HFFc6 (cell line): ENCODE measurements at places on chromosomes 3 and 15.
A peak's percentile ranks its signal among the peaks of the same experiment; 100 is the strongest.

DNA sequence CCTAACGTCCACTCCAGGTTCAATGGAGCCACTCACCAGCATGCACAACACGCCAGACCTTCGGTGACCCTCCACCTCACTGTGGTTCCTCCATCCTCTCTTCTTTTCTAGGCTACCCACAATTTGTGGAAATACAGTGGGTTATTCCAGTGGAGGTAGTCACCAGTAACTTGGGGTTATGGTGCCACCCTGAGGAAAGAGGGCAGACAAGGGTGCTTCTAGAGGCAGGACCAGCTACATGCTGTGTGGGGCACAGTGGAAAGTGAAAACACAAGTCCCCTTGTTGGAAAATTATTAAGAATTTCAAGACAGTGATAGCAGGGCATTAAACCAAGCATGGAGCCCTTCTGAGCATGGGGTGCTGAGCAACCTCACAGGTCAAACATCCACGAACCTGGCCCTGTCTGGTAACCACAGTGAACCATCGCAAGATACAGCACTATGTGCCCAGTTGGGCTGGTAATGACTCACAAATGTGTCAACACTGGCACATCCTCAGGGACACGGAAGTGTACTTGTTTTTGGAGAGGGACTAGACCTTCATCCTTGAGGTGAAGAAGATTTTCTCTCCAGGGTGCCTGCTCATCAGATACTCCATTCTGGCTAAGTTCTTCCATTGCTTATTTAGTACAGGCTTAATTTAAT, 166.7 kb downstream of the STT3B start:
- peak; percentile 15 for DNase-seq

DNA sequence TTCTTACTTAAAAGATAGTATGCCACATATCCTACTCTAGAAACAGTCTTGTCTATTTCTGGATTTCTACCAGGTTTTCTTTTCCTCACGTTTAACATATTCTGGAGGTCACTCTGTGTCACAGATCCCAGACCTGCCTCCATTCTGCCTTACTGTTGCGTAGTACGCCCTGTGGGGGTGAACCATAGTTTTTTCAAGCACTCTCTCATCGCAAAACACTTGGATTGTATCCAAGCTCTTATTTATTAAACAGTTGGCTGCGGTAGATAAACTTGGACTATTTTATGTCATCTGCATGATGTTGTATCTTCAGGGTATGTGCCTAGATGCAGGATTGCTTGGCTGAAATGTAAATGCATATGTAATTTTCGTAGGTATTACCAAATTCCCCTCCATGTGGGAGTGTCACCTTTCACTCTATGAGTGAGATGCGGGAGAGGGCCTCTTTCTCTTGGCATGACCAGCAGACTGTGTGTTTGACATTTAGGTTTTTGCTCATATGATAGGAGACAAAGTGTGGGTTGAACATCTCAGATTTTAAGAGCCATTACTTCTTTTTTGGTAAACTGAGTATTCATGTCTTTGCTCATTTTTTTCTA, 55.8 kb downstream of the ABTB1 start:
- no peak for DNase-seq

GRCh38 chr15:100757661-100758060, 122.0 kb upstream of the ALDH1A3 start:
- no peak for DNase-seq

GRCh38 chr15:70786996-70787395, 23.6 kb upstream of the UACA start:
- DNase-seq: no peak

DNA sequence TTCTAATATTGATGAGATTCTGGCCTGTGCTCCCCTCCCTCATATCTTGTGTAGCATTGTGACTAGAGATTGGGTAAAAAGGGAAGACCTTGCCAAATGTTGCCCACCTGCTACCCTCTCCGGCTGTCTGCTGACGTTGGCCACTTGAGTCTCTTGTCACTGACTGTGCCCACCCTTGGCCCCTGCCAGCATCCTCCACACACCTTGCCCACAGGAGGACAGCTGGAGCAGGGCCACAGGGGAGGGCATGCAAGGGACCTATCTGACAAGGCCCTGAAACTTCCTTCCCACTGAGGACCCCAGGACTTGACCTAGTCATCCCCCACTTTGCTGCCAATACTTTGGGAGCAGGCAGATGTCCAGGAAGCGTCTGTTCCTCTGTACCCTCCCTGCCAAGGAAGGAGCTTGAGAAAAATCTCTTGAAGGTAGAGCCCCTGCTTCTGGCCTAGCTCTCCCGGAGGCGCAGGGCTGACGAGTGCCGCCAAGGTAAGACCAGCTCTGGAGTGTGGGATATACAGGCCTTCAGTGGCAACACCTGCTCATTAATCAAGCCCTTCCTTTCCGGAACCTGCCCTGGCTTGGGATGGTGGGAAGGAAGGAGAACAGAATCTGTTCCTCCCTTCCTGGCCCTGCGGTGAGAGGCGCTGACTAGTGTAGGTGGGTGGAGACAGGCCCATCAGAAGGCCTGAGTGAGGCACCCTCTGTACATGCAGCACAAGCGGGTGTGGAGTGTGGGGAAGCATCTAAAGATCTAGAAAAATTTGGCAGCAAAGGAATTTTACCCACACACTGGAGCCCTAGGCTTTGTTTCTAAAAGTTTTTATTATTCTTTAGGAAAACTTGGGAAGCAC, 4.9 kb upstream of the PAK6 start:
- DNase-seq: no peak

DNA sequence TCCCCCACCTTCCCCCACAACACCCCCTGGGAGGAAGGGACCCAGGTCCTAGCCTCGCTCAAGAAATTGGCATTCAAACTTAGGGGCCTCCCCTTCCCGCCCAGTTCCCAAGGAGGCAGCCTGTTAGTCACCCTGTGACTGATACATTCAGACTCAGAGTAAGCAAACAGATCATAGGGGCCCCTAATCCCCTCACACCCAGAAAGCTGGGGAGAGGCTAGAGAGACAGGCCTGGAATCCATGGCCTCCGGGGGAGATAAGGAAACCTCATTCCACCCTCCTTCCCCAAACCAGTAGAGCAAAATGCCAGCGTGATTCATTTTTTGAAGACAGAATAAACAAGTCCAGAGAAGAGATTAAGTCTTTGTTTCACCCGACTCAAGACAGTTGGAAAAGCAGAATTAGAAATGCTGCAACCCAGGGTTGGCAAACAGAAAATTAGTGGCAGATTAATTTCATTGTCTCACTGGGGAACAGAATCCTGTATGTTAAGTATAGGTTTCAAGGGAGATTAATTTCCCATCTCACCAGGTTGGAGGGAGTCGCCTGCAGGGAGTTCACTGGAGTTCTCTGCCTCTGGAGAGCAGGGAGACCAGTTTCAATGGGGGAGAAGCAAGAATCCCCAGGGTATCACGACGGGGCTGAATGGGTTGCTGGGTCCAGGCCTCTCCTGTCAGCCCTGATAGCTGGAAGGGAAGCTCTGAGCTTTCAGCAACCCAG, 268.3 kb downstream of the UACA start:
- DNase-seq: peak; percentile 97

- DNase-seq: no peak
Measured at GRCh38 chr3:353191-353739, 156.7 kb downstream of the CHL1 start.

DNA sequence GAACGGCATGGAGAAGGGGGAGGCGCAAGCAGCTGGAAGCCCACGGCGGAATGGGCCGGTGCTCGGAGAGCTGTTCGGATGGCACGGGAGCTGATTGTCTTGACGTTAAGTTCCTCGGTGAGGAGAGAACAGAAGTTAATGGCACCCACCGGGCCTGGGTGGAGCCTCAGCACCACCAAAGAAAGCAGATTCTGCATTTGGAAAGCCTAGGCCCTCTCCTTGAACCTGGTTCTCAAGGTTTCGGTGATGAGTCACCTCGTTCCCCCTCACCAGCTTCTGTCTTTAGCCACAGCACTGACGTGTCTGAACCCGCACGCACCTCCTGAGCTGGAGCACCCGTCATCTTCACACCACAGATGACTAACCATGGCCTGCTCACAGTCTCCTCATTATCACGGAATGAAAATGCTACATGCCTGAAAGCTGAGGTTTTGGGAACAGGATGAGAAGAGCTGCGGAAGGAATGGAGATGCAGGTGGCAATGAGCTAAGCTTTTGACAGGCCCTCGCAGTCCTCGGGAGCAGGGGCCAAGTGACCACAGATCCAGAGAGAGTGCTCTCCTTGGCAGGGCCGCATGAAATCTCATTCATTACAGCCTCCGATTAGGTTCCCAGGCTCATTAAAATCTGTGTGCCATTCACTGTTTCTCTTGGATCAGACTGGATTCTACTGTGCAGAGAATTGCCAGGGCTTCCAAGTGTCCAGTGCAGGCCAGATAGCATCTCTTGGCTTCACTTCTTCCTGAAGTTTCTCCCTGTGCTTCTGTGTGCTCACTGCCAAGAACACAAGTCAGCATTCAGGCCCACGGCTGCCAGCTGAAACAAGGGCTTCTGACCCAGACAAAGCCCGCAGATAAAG, 96.3 kb upstream of the DLG1 start:
- peak; percentile 98 for DNase-seq

DNA sequence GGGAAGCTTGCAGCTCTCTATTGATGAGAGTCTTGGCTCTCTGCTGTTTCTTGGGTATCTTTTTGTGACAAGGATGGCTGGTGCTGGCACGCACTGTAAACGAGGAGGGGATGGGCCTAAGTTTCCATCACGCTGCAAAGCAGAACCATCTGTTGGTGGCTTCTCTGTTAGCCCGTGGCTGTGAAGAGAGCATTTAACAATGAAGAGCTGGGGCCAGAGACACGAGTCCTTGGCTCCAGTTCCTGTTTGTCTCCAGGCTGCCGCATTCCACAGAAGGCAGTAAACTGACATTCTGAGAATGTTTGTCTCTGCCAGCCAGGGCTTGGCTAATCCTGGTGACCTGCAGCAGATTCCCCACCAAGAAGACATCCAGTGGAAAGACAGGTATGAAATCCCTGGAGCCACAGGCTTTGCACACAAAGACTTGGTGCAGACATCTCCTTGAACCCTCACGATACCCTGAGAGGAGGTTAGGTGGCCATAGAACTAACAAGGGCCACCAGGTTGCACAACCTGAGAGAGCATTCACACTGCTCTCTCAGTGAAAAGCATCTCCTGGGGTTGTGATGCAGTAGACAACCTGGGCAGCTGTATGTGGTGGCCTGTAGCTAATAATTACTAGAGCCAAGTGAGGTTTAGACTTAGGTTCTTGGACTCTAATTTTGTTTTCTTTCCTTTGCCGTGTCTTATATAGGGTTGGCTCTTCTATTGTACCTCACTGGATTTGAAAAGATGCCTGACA, 130.9 kb downstream of the ASB7 start:
- peak; percentile 86 for DNase-seq

DNA sequence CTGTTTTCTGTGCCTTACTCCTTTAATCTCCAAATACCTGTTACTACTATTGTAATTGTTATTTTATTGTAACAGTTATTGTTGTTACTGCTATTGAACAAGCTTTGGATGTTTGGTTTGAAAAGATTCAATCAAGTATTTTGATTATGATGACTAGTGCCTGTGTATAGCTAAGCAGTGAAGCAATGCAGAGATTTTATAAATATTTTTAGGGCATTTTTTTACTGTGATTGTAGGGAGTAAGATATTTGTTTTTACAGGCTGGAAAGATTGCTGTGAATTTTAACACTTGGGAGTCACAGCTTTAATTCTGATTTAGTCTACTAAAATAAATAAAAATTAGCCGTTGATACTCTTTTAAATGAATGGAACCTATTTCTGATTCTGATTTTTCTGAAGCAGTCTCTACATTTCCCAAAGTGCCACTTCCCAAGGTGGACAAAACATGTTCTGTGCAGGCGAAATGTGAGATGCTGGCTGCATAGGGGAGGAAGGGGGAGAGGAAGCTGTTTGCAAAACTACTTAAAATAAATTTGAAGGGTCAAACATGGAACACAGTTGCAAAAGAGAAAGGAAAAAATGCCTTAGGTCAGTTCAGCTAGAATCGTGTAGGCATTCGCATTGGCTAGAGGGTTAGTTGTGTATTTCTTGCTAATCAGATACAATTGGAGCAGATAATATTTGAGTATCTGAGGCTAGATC, 25.7 kb downstream of the EEFSEC start:
- DNase-seq: no peak

- DNase-seq: no peak
Measured at GRCh38 chr15:88619796-88620195, 1.3 kb upstream of the AEN start.

- DNase-seq: no peak
Measured at GRCh38 chr3:153055217-153055616, 106.8 kb upstream of the RAP2B start.

- no peak for DNase-seq
Measured at GRCh38 chr15:50820808-50821382, 55.4 kb upstream of the SPPL2A start.

DNA sequence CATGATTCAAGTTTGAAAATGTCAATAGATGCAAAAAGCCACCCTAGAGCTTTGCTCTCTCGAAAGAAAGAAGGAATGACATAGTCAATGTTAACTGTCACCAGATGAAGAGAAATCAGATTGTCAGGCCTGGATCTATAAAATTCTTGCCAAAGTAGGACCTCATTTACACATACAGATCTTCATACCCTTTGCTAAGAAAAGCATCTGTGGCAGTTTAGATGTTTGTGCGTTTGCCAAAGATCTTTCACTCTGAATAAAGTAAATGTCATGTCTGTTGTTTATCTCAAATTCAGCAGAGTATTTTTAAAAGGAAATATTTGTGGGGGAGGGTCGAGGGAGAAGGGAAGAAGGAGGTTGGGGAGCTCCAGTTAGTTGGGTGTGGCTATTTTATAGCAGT, 119.4 kb downstream of the FEZF2 start:
- no peak for DNase-seq

DNA sequence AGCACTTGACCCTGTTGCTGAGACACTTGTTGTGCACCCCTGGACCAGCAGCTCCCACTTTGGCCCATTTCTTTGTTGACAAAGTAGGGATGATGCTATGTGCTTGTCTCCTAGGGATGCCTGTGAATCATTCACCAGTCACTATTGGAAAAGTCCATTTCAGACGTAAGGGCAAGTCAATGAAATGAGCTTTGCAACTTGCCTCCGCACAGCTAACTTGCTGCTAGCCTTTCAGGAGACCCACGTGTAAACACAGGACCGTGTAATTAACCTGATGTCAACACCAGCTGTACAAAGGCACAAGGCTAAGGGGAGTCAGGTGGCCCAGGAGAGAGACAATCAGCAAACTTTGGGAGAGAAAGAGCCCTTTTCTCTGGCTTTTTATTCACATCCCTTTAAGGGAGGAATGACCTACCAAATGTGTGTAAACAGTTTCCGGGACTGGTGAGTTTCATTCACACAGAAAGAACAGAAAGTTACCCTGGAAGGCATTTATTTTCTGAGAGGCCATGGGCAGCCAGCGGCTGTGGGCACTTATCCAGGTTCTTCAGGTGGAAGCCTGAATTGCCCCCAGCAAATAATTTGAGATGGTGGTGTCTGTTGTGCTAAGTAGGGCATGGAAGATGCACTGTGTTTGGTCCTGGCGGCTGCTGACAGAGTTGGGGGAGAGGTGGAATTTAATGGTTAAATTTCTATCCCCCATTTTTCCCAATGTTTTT, 54.0 kb downstream of the TIPARP start:
- DNase-seq: peak; percentile 64

GRCh38 chr15:73751511-73751898, 1.6 kb downstream of the INSYN1 start:
- no peak for DNase-seq

DNA sequence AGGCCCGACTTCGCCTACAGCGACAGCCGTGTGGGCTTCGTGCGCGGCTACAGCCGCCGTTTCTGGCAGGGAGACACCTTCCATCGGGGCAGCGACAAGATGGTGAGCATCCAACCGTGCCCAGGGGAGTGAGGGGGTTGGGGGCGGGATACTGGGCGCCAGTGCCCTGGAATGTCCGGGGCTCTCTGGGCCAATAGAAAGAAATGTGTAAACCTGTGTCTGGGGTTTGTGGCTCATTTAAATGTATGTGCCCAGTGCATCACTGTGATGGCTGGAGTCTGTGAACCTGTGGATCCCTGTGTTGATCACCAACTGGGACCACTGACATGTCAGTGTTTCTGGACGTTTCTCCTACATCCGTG, 423 bp downstream of the CHAC1 start:
- no peak for DNase-seq
